ENCODE measurements at places on chromosomes 13 and 19.

DNA sequence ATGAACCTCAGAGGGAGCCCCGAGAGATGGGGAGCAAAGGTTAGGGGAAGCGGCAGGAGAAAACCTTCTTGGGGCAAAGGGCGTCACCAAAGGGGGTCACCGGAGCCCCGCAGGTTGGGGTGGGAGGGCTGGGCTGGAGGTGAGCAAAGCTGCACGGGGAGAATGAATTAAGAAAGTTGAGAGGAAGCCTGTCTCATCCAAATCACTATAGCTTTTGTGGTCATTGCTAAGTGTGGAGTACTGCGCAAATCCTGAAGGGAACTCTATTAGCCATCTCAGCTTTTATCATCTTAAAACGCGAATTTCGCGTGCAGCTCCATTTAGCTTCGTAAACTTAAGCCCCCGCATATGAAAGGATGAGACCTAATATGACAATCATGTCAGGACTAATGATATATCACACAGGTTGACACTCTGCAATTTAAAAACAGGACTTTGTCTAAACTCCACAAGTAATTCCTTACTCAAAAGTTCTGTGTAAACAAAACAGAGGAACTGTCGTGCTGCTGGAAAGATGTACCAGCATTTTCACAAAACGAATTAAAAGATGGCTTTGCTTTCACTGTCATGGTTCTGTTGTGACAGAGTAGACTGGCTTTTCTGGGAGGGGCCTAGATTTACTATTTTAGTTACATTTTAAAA lies 631 bp downstream of the LACC1 start:
- peak; percentile 59 for DNase-seq

- no peak for DNase-seq
Observed at GRCh38 chr13:49164712-49165111, 55.4 kb upstream of the MLNR start.

GRCh38 chr13:76725211-76725610 lies 161.0 kb downstream of the KCTD12 start:
- no peak for DNase-seq

DNA sequence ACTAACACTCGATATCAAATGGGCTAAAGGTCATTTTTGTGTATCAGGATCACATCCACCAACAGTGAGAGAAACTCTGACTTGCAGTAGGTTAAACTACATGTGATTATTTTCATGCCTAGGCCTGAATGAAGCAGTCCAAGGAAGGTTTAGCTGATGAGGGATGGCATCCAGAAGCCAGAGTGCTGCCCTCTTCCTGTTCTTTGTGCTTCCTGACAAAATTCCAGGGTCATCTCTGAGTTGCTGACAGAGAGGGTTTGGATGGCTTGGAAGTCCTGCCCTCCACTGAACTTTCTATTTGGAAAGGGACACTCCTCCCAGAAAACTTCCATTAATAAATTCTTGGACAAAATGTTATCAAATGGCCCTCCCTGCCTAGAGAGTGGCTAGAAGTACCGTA lies 728.3 kb upstream of the SLC10A2 start:
- DNase-seq, result no peak

- DNase-seq, result no peak
Observed at GRCh38 chr13:110790371-110790770, 76.9 kb downstream of the ING1 start.

DNA sequence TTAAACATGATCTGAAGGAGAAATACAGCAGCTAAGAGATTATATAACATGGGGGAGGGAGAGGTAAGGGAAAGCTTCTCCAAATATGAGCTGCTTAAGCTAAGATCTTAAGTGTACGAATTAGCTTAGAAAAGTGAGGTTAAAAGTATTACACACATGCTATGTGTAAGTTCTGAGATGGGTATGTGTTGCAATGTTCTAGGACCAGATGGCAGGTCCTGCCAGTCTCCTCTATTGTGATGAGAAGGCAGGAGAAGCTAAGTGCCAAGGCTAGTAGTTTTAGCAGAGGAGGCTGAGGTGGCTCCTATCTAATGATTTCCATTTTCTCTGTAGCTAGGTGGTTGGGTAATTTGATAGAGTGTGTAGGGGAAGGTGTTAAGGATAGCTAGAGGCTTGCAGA lies 57.6 kb downstream of the MICU2 start:
- DNase-seq, result no peak

DNA sequence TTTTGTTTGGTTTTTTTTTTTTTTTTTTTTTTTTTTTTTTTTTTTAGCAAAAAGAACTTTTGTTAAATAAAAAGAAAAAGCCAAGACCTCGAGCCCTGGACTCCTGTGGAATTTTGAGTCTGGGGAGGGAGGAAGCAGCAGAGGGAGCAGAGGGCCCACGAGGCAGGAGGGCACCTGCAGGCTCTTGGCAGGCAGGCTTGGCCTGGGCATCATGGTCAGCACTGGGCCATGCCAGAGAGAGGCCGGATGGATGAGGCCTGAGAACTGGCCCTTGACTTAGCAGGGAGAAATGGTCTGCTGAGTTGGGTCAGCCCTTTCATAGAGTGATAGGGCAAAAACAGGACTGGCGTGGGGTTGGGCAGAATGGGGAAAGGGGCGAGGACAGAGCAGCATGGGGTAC lies 100.4 kb downstream of the GPR12 start:
- DNase-seq, result peak; percentile 11

GRCh38 chr19:11570039-11570462 lies 7.4 kb downstream of the ACP5 start:
- DNase-seq, result no peak

DNA sequence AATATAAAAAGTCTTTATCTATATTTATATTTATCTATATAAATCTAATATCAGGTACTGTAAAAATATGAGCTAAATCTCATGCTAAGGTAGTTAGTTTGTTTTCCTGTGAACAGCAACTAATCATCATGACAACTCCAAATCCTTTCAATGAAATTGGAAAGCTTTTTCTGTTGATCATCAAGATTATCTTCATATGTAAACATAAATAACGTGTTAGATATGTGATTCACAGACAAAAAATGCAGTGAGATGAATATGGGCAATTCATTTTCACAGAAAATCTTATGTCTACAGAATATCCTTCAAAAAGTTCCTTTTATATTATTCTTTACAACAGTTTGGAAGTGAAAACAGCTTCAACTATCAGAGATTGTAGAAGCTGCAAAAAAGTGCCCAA lies 41.7 kb upstream of the EEF1AKMT1 start:
- no peak for DNase-seq

DNA sequence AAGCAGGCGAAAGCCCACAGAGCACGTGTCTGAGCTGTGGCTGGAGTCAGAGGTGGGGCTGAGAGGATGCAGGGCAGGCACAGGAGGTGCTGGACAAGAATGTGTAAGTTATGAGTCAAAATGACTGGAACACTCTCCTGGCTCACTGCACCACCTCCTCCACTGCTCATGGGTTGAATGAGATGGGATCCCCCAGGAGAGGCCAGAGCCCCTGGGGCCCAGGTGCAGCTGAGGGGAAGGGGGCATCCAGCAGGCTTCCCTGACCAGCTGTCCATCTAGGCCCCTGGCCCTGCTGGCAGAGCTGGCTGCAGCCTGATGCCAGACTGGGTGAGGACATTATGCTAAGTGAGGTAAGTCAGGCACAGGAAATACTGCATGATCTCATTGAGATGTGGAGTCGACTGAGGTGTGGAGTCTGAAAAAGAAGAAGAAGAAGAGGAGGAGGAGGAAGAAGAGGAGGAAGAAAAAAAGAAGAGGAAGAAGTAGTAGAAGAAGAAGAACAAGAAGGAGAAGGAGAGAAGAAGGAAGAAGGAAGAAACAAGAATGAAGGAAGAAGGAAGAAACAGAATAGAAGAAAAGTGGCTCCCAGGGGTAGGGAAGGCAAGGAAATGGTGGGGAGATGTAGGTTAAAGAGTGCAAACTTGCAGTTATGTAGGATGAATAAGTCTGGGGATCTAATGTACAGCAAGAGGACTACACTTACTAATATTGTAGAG lies 747.4 kb downstream of the UQCRFS1 start:
- no peak for DNase-seq

GRCh38 chr13:19060311-19061002 lies 121.2 kb downstream of the TUBA3C start:
- DNase-seq, result no peak

GRCh38 chr19:57620673-57621348 lies 6.8 kb downstream of the ZNF134 start:
- DNase-seq, result no peak

DNA sequence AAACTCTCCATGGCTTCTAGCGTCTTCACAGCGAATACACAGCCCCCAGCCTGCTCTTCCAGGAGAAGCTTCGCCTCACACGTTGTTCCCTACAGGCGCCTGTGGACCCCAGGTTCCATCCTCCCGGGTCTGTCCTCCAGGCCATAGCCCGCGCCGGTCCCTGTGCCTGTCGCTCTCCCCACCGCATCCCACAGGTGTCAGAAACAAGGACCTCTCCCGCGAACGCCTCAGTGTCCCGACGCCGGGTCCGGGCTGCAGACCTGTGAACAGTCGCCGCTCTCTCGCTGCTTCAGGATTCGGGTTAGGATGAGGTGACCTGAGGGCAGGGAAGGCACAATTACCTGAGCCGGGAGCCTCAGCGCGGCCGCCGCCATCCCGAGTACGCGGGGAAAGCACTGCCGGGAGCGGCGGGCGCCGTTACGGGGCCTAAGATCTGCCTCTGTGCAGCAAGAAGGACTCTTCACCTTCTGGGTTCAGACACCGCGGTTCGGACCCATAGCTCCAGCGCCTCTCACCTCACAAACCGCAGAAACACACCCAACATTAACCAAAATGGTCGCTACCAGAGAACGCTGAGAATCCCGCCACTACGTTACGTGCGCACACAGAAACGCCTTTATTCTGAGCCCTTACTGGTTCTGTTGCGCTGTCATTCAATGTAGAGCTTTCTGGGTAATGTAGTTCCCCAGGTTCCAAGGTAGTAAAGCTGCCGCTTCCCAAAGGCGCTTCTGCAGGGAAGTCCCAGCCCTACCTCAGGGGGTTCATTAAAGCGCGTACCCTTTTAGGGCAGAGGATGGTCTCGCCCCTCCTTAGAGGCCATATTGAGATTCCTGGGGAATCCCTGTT lies at the start of gene ZNF418:
TSS of gene ZNF418 (minus strand) at position 583 of the 846 bp plus-strand sequence. CDS start 1,580 bp downstream, outside the sequence.
- peak; percentile 89 for DNase-seq
